ENCODE measurements at places on chromosomes 7 and 10. TPM values are rescaled to one million over a fixed set of nuclear protein-coding genes. Genes with fewer than 3 reads are reported as not detected.

Gene CLRN3
- total RNA-seq = not detected

Gene PNLIPRP2
- total RNA-seq = not detected

Gene ELAPOR2
- 0.14 TPM for total RNA-seq

Gene PLXNA4
- 1.5 TPM for total RNA-seq

Gene CACNB2
- not detected for total RNA-seq

Gene STK31
- 0.43 TPM for total RNA-seq

All from A549 treated with DMSO at 1 μM for 4 hours (cell line).